ENCODE measurements at places on chromosomes 12 and 14. TPM values are rescaled to one million over a fixed set of nuclear protein-coding genes. Genes with fewer than 3 reads are reported as not detected.

Gene SLC39A2
- not detected for total RNA-seq

GRCh38 chr12:130097798-130098255, 64.4 kb upstream of the FZD10 start:
- no peak for DNase-seq
- H3K27ac ChIP-seq, result no peak overlapping the region
- no peak overlapping the region for H3K4me3 ChIP-seq
- no peaks in the 10 kb centered on the region for H3K36me3 ChIP-seq
- H3K27me3 ChIP-seq, result no peaks in the 10 kb centered on the region
- no peaks in the 10 kb centered on the region for H3K4me1 ChIP-seq

Gene SDR9C7
- total RNA-seq, result not detected

DNA sequence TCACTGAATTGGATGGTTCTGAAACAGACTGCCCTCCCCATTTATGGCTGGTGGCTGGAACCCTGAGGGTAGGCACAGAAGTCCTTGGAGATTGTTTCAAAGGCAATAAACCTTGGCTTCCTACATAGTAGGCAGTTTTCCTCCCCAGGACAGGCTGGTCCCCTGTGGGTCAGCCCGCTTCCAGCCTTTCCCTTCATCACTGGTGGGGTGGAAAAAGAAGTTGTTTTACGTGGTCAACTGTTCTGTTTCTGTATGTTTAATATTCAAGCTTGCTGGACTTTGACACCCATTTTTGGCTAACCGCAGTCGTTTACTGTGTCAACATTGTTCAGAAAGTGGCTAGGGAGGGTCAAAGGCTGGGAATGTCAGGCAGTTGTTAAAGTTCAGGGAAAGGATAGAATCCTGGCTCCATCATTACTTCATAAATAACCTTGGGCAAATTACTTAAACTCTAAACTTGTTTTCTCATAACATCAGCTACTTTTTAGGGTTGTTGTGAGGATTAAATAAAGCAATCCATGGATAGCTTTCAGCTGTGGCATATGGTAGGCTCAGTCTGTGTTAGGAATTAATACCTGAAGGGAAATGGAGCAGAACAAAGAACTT, 2.4 kb downstream of the KLHDC2 start:
- no peak overlapping the region for H3K27ac ChIP-seq
- no peaks in the 10 kb centered on the region for H3K27me3 ChIP-seq
- H3K4me1 ChIP-seq, result peaks cover 3% of the 10 kb centered on the region
- H3K4me3 ChIP-seq, result no peak overlapping the region
- H3K36me3 ChIP-seq, result no peaks in the 10 kb centered on the region

- no peaks in the 10 kb centered on the region for H3K27me3 ChIP-seq
- peaks cover 3% of the 10 kb centered on the region for H3K36me3 ChIP-seq
- peak overlapping the region; percentile 23 for H3K27ac ChIP-seq
- H3K4me1 ChIP-seq, result peaks cover 22% of the 10 kb centered on the region
- no peak for DNase-seq
- no peak overlapping the region for H3K4me3 ChIP-seq
Measured at GRCh38 chr14:77105145-77105939, 7.3 kb downstream of the CIPC start.

All from aorta (tissue), 5 donors.